ENCODE measurements at places on chromosomes 3 and 15. TPM values are rescaled to one million over a fixed set of nuclear protein-coding genes. Genes with fewer than 3 reads are reported as not detected.

DNA sequence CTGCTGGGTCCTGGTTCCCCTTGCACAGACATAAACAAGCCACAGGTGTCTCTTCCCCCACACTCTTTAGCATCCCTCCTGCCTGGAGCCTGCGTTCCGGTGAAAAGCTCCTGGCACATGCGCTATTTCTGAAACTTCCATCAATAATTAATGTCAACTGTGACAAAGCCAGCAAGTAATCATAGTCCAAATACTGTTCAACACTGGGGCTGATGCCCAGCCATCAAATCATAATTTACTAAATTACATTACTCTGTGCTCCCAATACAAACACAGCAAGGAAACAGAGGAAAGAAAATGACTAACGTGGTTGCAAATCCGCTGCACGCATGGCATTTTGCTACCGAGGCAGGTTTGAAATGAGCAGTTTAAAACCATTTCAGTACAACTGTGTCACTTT is 294.7 kb downstream of the ERC2 start:
- no peak overlapping the region for H3K27ac ChIP-seq
- no peaks in the 10 kb centered on the region for H3K36me3 ChIP-seq
- H3K4me1 ChIP-seq, result peaks cover 5% of the 10 kb centered on the region
- no peak for DNase-seq
- H3K4me3 ChIP-seq, result no peak overlapping the region

Gene ROPN1
- not detected for total RNA-seq

GRCh38 chr3:58779934-58780333 is 113.4 kb upstream of the FAM3D start:
- no peaks in the 10 kb centered on the region for H3K27me3 ChIP-seq
- peaks cover 11% of the 10 kb centered on the region for H3K36me3 ChIP-seq
- H3K4me1 ChIP-seq, result no peaks in the 10 kb centered on the region
- no peak overlapping the region for H3K27ac ChIP-seq
- no peak for DNase-seq

GRCh38 chr15:50905055-50905454 is 3.4 kb upstream of the AP4E1 start:
- no peak for DNase-seq
- H3K36me3 ChIP-seq, result no peaks in the 10 kb centered on the region
- H3K27ac ChIP-seq, result no peak overlapping the region
- H3K4me3 ChIP-seq, result no peak overlapping the region
- peaks cover 9% of the 10 kb centered on the region for H3K4me1 ChIP-seq

Gene ZNF710
- 30.4 TPM for total RNA-seq

Gene MORC1
- total RNA-seq, result 0.18 TPM

- H3K4me3 ChIP-seq, result no peak overlapping the region
- no peaks in the 10 kb centered on the region for H3K27me3 ChIP-seq
- DNase-seq, result no peak
- no peaks in the 10 kb centered on the region for H3K36me3 ChIP-seq
- H3K27ac ChIP-seq, result no peak overlapping the region
These were observed 2.3 kb downstream of the CHP1 start for GRCh38 chr15:41233367-41233771.

DNA sequence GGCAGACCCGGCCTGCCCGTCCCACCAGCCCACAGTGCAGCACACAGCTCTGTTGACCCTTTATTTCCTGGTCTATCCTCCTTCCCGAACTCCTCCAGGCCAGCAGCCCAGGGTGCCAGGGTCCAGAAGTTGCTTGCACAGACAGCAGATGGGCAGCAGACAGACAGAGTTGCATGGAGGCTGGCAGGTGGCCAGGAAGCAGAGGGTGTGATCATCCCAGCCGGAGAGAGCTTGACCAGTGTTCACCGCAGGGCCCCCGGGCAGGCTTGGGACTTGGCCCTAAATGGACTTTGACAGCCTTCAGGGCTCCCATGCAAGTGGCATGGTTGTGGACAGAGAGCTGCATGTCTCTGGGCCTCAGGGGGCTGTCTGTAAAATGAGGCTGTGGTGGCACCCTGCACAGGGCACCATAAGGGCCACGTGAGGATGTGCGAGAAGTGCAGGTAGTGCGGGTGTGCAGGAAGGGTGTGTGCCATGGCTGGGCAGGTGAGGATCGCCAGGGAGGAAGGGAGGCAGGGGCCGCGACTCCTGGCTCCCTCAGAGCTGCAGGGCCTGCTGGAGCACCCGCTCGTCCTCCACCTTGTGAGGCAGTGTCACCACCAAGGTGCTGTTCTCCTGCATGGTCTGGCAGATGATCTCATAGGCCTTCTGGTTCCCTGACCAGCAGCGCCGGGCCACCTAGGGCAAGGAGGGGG is 6.3 kb upstream of the ZXDC start:
- H3K4me1 ChIP-seq, result peaks cover 15% of the 10 kb centered on the region
- H3K27ac ChIP-seq, result no peak overlapping the region
- H3K27me3 ChIP-seq, result no peaks in the 10 kb centered on the region
- no peak overlapping the region for H3K4me3 ChIP-seq
- no peak for DNase-seq

Measured in mesothelial cell of epicardium (in vitro differentiated cells).